ENCODE measurements at places on chromosomes 6 and 20. TPM values are rescaled to one million over a fixed set of nuclear protein-coding genes. Genes with fewer than 3 reads are reported as not detected.

DNA sequence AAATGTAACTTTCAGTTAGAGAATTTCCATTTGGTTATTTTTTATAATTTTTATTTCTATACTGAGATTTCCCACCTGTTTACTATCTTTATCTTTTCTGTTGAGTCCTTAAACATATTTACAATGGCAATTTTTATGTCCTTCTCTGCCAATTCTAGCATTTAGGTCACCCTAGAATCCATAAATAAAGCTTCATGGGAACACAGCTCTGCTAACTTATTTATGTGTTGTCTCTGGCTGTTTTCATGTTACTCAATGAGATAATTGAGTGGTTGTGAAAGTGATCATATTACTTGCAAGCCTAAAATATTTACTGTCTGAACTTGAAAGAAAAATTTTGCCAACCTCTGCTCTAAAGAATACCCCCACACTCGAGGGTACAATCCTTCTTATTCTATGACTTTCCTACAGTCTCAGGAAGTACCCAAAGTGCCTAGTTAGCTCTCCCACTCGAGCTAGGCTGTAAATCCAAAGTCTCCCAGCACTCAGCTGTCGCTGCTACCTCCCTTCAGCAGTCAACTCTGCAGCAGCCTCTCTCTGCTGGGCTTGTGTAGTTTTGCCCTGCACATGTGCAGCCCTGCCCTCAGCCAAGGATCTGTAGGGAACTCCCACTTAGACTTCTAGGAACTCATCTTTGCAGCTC is 53.5 kb upstream of the GCLC start:
- DNase-seq, result no peak

GRCh38 chr6:37456816-37457560 is 24.0 kb downstream of the CMTR1 start:
- DNase-seq, result peak; percentile 89

DNA sequence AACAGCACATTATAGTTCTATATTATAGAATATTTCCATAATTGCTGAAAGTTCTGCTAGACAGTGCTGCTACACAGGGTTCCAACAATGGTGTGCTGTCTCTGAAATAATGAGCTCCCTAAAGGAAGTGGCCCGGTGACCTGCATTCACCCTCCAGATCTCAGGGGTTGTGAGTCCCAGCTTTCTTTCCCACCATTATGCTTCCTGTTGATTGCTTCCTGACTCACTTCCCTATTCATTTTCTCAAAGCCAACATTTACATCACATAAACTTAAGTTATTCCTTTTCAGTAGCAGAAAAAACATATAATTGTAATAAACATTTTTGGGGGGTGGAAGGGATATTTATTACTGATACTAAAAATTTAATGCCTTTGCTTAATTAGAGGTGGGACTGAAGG is 12.9 kb upstream of the CCN6 start:
- DNase-seq, result no peak

GRCh38 chr20:52361650-52362049 is 170.1 kb upstream of the ZFP64 start:
- DNase-seq, result no peak

GRCh38 chr6:26554447-26554696 is 16.2 kb downstream of the HMGN4 start:
- DNase-seq, result no peak

GRCh38 chr6:39225543-39225942 is 3.7 kb downstream of the KCNK5 start:
- no peak for DNase-seq

DNA sequence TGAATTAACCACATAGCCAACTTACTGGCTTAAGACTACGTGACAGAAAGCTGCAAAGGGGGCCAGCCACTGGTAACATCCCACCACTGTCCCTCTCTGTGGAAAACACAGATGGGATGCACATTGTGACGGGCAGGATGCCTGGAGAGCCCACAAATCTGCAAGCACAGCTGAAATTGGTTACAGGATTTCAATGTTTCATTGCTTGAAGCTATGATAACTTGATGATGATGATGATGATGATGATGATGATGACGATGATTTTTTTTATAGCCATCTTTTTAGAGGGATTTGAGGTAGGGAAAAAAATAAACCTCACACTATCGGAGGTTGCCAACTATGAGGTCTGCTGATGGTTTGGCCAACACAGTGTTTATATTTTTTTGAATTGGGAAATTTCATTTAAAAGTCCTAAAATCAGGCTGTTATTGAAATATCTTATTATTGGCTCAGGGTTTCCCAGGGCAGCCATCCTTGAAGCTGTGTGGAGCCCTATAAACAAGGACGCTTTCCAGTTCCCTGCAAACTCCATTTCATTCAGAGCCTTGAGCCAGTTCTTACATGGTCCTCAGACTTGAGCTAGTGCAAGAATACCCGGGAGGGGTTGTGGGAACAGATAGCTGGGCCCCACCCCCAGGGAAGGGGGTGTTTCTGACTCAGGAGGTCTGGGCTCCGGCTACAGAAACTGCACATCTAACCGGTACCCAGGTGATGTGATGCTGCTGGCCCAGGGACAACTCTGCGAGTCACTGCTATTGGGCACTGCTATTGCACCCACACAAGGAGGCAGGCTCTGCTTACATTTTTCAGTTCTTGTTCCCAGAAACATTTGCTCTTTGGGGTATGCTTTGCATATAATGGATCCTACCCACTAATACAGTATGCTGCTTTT is 27.1 kb downstream of the BCAS1 start:
- DNase-seq, result no peak

- peak; percentile 50 for DNase-seq
Measured at GRCh38 chr6:169158691-169159090, 95.0 kb downstream of the THBS2 start.

GRCh38 chr6:19413323-19413722 is 423.8 kb upstream of the ID4 start:
- peak; percentile 78 for DNase-seq

GRCh38 chr6:109515781-109516409 is 32.9 kb upstream of the ZBTB24 start:
- peak; percentile 7 for DNase-seq

DNA sequence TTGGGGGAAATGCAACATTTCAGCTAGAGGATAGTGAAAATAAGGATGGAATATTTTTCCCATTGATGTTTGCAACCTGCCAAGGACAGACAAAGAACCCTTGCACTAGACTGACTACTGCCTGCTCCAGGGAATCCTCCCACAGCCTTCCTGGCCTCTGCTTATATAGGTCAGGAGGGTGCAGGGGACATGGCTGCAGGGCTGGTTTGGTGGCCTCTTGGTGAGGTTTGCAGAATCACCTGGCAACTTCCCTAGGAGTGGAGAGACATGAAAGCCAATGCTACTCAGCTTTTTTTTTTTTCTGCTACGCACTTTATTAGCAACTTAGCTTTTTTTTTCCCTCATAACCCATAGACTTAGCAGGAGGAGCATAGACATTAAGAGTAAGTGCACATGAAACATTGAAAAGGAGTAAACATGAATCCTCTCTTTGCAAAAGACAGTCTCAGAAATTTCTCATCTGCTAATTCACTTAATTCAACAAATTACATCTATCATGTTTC is 39.8 kb upstream of the CDYL start:
- no peak for DNase-seq

- no peak for DNase-seq
Measured at GRCh38 chr6:7343546-7344475, 30.8 kb upstream of the SSR1 start.

DNA sequence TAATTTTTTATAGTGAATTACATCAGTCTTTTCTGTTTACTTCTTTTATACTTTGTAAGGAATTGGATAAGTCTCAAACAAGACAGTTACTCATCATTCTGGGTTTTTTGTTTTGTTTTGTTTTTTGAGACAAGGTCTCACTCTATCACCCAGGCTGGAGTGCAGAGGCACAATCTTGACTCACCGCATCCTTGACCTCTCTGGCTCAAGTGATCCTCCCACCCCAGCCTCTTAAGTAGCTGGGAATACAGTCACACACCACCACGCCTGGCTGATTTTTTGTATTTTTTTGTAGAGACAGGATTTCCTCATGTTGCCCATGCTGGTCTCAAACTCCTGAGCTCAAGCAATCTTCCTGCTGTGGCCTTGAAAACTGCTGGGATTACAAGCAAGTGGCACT is 524.3 kb downstream of the EYS start:
- peak; percentile 20 for DNase-seq

DNA sequence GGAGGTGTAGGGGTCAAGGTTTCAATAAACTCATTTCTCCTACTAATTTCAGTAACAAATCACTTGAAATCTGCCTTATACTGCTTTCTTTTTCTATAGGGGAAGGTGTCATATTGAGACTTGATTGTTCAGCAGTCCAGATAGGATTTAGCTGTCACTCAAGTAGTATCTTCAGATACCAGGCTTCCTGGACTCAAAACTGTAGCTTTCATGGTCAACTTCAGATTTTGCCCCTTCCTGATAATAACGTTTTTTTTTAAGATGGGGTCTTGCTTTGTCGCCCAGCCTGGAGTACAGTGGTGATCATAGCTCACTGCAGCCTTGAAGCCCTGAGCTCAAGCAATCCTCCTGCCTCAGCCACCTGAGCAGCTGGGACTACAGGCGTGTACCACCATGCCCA is 77.8 kb downstream of the JAG1 start:
- no peak for DNase-seq

GRCh38 chr6:132414761-132415160 is 13.5 kb upstream of the MOXD1 start:
- DNase-seq, result no peak

DNA sequence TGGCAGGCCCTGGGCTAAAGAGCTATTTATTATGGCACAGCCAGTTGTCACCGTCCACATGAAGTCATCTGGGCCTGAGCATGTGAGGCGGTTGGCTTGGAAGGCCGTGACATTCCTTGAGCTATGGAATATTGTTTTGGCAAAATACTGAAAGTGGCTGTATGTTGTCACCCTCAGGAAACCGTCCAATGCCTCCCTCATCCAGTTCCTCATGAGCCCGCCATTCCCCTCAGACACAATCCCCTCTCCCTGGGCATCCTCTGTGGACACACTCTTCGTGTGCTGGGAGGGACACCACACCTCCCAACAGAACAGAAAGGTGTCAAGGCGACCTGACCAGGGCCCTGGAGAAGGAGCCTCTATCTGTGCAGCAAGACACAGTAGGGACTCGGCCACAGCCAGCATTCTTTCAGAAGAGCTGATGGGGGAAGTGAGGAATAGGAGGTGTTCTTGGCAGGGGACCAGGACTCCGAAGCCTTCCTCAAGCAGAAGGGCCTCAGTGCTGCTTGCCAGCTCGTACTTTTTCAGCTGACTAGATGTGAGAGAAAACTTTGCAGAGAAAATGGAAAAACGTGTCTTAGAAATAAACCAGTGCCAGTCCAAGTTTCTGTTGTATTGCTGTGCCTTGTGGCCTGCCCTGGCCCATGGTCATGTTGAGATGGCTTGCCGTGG is 120.5 kb downstream of the SOD2 start:
- no peak for DNase-seq

DNA sequence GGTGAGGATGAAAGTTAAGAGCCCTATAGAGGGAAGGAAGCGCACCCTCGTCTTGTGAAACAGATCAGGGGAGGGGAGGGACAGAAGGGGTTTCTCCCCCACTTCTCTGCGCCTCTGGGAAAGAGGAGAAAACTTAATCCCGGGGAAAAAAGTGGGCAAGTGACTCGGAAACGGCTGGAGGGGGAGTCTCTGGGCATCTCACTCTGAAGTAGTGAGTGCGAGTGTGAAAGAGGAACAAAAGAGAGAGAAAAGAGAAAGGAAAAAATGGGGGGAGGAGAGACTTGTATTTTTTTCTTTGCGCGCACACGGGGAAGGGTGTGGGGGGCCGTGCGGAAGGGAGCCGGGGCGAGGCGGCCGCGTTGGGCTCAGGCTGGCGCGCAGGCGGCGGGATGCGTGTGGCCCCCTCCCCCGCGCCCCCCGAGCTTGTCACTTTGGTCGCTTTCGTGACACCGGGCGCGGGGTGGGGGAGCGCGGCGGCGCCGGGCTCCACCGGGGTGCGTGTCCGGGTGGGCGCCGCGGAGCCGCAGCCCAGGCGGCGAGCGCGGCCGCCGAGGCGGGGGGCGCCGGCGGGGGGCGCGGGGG is 454 bp downstream of the L3MBTL3 start:
- DNase-seq, result peak; percentile 18

DNA sequence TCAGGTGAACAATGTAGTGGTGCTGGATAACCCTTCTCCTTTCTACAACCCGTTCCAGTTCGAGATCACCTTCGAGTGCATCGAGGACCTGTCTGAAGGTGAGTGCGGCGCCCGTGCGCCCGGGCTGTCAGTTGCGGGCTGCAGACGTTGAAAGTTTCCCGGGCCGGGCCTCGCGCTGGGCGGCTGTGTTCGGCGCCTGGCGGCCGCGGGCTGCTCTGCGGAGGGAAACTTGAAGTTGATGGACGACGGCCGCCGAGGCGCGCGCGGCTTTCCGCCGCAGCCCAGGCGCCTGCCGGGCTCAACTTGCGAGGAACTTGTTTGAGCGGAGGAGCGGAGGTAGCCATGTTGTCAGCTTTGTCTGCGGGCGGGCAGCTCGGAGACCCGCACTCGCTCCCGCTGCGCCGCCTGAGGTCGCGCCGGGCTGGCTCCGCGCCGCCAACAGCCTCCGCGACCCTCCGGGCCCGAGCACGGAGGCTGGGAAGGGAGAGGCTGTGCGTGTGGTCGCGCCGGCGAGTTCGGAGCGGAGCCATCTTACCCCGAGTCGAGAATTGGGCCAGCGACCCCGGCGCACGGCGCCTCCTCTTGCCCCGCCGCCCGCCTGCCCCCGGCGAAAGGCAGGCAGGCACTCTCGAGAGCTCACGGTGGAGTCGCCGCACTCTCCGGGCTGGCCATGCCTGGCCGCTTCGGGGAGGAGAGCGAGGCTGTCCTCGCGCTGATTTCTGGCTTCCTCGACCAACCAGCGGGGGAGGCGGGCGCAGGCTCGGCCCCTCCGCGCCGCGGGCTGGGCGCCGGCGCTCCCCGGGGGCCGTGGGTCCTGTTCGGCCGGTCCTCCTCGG is 691 bp downstream of the ASF1A start:
- DNase-seq, result peak; percentile 47

MAP7 gene
- 3.3 TPM for total RNA-seq

CTCFL gene
- not detected for total RNA-seq

KCNK16 gene
- total RNA-seq, result not detected

PTGIS gene
- total RNA-seq, result 1.9 TPM

SNAP25 gene
- total RNA-seq, result 3.9 TPM

TNFRSF6B gene
- 2.8 TPM for total RNA-seq

ASIP gene
- not detected for total RNA-seq

TAGAP gene
- total RNA-seq, result 0.10 TPM

SLC22A3 gene
- total RNA-seq, result 0.57 TPM

MAFB gene
- 2.9 TPM for total RNA-seq

MAN1A1 gene
- 11.7 TPM for total RNA-seq

KCNQ5 gene
- 0.43 TPM for total RNA-seq

CLIC5 gene
- 0.14 TPM for total RNA-seq

E2F1 gene
- total RNA-seq, result 2.3 TPM

SIM1 gene
- not detected for total RNA-seq
